Stimulated activated naive CD4-positive, alpha-beta T cell (primary cell): ENCODE measurements at places on chromosomes 16 and 17.

GRCh38 chr17:50154604-50155003 is 4.1 kb upstream of the PPP1R9B start:
- no peak for DNase-seq

- DNase-seq = no peak
Observed at GRCh38 chr17:9842057-9842758, 16.5 kb downstream of the GLP2R start.

- no peak for DNase-seq
Observed at GRCh38 chr16:1097800-1098199, 1.8 kb upstream of the C1QTNF8 start.

DNA sequence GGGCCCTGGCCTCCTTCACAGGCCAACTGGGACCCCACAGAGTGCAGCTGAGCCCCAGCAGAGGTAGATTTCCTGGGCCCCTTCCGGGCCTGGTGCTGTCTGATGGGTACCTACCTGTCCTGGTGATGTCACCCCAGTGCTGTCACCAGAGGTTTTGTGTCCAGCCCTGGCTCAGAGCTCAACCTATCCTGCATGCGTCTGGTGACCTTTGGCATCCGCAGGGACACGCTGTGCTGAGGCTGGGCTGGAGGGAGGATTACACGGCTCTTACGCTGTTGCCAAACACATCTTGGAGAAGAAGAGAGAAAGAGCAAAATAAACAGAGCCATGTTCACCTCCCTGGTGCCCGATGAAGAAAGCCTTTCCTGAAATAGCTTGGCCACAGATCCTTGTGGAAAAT is 70.6 kb upstream of the MED9 start:
- DNase-seq = no peak

DNA sequence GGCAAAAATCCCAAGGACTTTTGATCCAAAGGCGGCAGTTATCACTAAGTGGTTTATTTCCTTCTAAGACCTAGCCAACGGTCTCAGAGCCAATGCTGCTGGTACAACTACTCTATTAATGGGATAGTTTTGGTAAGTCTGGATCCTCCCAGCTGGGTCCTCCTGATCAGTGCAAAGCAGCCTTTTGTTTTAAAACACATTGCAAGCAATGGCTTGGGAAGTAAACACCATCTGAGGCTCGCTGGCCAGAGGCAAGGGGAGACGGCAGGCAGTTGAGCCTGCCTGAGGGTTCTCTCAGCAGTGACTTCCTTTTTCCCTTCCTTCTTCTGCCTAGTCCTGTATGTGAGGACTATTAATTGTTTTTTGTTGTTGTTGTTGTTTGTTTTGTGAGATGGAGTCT is 1.6 kb upstream of the SLC5A10 start:
- no peak for DNase-seq

DNA sequence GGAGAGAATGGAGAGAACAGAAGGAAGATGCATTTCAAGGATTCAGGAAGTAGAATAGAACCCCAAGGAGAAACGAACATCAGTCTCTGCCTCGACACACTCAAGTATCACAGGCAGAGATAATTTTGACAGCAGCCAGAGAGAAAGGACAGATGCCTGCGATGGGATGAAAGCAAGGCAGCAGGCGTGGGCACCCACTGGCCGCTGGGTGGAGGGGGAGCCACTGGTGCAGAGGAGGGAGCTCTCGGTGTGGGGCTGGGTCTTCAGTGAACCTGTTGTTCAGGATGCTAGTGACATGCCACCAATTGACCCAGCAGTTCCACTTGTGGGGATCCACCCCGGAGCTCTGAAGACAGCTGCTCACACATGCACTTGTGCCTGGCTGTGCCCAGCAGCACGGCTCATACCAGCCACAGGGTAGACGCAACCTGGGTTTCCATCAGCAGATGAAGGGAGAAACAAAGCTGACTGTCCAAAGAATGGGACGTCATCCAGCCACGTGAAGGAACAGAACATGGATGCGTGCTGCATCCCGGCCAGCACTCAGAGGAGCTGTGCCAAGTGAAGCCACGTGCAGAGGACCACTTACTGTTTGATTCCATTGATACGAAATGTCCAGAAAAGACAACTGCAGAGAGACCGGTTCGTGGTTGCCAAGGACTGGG is 127.0 kb downstream of the BANP start:
- DNase-seq = no peak

GRCh38 chr16:6682142-6682811 is 650.4 kb upstream of the RBFOX1 start:
- no peak for DNase-seq

DNA sequence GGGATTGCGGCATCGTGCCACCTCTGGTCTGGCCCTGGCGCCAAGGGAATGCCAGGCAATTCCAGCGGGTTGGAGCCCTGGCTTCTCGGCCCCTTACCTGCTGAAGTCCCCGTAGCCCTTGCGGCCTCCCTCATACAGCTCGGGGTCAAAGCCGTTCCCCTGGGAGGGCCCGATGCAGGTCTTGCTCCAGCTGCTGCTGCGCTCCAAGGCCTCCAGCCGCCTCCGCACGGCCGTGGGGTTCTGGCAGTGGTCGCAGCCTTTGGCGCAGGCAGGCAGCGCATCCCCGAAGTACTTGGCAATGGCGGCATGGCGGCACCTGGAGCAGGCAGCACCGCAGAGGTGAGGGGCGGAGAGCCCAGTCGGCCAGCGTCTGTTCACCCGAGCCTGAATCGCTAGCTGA is 1.9 kb upstream of the SMIM5 start:
- DNase-seq = no peak

GRCh38 chr16:68646953-68647659 is 2.0 kb downstream of the CDH3 start:
- no peak for DNase-seq

GRCh38 chr17:38705803-38706504 is 881 bp downstream of the MLLT6 start:
- DNase-seq = peak; percentile 49

GRCh38 chr16:82329504-82330192 is 159.6 kb upstream of the MPHOSPH6 start:
- no peak for DNase-seq

DNA sequence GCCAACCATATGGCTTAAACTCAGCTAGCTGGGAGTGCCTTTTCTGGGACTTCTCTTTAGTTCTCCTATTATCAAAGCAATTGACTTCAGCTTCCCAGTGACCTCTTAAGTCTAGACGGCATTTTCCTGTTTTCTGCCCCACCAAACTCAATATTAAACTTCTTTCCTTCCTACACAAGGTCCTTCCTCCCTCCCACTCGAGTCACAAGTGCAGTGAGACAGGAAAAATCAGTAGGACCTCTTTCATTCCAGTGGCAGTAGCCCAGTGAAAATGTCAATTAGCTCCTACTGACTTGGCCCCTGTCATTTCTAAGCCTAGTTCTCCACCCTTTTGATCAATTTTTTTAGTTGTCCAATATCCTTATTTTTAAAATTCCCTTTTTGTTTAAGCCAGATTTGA is 9.6 kb upstream of the NACA2 start:
- DNase-seq = no peak

DNA sequence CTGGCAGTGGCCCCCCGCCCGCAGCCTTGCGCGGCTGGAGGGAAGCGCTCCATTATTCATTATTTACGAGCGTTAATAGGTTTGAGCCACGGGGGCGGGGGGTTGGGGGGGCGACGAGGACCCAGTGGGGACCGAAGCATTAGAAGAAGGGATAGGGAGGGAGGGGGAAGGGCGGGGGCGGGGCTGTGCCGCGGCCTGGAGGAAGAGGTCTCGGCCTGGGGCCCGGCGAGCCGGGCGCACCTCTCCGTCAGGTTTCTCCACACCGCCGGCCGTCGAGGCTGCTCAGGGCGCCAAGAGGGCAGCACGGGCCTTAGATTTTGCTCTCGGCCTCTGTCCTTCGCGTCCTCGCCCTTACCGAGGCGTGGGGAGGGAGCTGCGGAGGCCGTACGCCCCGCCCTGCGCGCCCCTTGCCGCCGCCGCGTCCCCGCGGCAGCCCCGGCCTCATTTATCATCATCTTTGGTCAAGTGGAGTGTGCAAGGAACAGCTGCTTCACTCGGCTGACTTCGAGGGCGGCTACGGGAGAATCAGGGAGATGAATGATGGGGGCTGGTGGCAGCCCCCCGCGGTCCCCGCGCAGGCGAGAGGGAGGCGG is 54.2 kb downstream of the SREBF1 start:
- DNase-seq = no peak

GRCh38 chr16:16052916-16053315 is 103.5 kb downstream of the ABCC1 start:
- no peak for DNase-seq

DNA sequence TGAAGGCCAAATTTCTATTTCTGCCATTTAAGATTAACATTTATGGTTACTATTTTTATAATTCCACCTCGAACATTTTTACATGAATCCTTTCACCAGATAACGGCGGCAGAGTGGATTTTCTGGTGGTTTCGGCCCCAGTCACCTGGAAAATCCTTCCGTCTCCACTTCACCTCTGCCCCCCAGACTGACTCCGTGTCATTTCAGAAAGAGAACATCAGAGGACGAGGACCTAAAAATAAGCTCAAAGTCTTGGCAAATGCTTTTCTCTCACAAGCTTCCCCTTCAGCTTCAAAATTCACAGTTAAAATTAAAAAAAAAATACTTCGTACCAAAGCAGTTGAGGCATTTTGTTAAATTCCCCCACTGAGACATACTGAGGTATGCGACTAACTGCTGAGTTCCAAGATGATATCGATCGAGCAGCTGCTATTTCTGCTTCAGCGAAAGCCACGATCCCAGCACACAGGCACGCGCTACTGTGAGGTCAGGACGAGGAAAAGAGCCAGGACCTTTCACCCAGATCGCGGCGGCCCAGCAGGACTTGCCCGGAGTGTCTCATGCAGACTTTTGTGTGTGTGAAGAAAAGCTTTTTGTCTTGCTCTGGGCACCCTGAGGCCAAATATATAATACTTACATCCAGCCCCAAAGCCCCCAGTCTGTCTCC is 36.8 kb downstream of the ASPA start:
- DNase-seq = no peak

- no peak for DNase-seq
Observed at GRCh38 chr16:21943571-21943970, 9.6 kb upstream of the UQCRC2 start.

DNA sequence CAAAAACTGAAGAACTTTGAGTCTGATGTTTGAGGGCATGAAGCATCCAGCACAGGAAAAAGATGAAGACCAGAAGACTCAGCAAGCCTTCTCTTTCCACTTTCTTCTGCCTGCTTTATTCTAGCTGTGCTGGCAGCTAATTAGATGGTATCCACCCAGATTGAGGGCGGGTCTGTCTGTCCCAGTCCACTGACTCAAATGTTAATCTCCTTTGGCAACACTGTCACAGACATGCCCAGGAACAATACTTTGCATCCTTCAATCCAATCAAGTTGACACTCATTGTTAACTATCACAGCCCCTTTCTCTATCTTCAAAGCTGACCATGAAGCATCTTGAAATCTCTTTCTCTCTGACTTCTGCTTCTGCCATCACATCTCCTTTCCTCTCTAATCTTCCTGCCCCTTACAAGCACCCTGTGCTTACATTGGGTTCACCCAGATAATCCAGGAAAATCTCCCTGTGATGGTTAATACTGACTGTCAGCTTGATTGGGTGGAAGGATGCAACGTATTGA is 115.9 kb upstream of the CDH13 start:
- DNase-seq = no peak

DNA sequence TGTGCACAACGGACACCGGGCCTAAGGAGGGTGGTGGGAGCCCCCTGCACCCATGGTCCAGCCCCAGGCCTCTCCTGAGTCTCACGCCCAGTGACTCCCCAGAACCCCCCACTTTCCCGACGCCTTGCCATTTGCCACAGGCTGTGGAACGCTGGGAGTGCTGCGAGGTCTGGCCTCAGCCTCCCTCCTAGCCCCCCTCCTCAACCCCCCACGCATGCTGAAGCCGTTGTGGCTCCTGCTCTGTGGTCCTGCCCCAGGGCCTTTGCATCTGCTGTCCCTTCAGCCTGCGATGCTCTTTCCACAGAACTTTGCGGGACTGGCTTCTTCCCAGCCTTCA is 226.0 kb upstream of the GSE1 start:
- no peak for DNase-seq

- DNase-seq = no peak
Observed at GRCh38 chr17:82301300-82301915, 16.0 kb downstream of the CD7 start.

- no peak for DNase-seq
Observed at GRCh38 chr16:88461331-88462269, 8.5 kb downstream of the ZFPM1 start.

GRCh38 chr16:11743308-11744074 is 834 bp upstream of the TXNDC11 start:
- DNase-seq = no peak

- DNase-seq = peak; percentile 63
Observed at GRCh38 chr16:18969050-18969854, 14.5 kb upstream of the TMC7 start.

DNA sequence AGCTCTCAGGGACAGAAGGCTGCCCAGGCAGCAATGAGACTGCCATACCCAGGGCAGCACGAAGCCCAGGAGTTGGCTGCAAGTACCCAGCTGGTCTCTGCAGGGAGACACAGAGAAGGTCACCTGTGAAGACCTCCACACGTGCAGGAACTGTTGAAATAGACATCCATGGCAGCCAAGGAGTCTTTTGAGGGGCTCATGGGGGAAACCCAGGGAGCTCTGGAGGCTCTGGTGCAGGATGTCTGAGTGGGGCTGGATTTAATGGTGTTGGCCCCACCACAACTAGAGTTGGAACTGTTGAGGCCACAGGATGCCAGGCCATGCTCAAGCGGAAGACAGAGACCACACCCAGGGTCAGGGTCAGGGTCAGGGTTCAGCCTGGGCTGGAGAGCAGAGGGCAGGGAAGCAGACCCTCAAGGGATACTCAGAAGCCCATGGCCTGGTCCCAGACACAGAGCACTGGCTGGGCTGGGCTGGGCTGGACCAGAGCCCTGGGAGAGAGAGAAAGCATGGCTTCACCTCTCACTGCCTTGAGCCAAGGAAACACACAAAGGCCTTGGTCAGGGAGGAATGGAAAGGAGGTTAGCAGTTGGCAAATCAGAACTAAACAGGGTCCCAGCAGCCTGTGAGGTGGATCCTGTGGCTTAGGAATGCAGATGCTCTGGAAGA is 21.4 kb downstream of the PITPNM3 start:
- DNase-seq = no peak

- no peak for DNase-seq
Observed at GRCh38 chr17:28973425-28973824, 22.1 kb upstream of the PHF12 start.

- DNase-seq = no peak
Observed at GRCh38 chr17:70677783-70678647, 508.7 kb downstream of the KCNJ2 start.
